Uterus (tissue), 4 donors: ENCODE measurements at places on chromosomes 1 and 21. TPM values are rescaled to one million over a fixed set of nuclear protein-coding genes. Genes with fewer than 3 reads are reported as not detected.

- H3K4me3 ChIP-seq: no peak overlapping the region
- H3K27ac ChIP-seq: no peak overlapping the region
- no peak for DNase-seq
- H3K27me3 ChIP-seq: no peaks in the 10 kb centered on the region
- no peaks in the 10 kb centered on the region for H3K36me3 ChIP-seq
- H3K4me1 ChIP-seq: no peaks in the 10 kb centered on the region
These were observed 54.5 kb upstream of the APP start for GRCh38 chr21:26225046-26225445.

- peak; percentile 34 for DNase-seq
- H3K27ac ChIP-seq: peak overlapping the region; percentile 80
- H3K36me3 ChIP-seq: no peaks in the 10 kb centered on the region
- no peaks in the 10 kb centered on the region for H3K27me3 ChIP-seq
These were observed 857 bp downstream of the GPX7 start for GRCh38 chr1:52602856-52603600.

DNA sequence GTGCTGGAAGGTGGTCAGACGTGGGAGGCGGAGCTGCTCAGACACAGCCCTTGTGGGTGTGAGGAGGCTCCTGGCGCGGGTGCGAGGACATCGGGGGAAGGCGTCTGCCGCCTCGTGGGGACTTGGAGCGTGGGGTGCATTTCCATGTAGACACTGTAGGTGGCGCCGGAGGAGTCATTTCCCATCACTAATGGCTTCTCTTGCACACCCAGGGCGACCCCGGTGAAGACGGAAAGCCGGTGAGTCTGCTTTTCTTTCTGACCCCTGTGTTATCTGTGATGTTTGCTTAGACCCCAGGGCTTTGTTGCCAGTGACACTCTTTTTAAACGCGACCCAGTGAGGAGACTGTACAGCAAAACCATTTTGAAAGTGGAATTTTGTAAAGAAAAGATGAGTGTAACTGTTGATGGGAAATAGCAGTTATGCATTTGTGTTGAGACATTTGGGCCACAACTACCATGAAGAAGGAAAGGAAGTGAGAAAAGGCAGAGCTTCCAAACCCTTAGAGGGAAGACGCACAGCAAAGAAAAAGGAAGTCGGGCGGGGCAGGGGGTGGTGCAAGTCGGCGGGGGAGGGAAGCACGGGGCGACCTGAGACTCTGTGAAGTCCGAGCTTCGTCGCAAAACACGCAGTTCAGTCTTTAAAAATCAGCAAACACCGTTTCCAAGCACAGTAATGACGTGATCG lies 64.0 kb downstream of the SLC19A1 start:
- H3K27ac ChIP-seq: no peak overlapping the region
- H3K27me3 ChIP-seq: no peaks in the 10 kb centered on the region
- no peaks in the 10 kb centered on the region for H3K36me3 ChIP-seq
- no peak overlapping the region for H3K4me3 ChIP-seq
- peak; percentile 59 for DNase-seq
- H3K4me1 ChIP-seq: no peaks in the 10 kb centered on the region

GRCh38 chr1:181113059-181113641 lies 24.6 kb downstream of the IER5 start:
- peak; percentile 45 for DNase-seq
- no peaks in the 10 kb centered on the region for H3K36me3 ChIP-seq
- H3K4me1 ChIP-seq: peaks cover 16% of the 10 kb centered on the region
- no peaks in the 10 kb centered on the region for H3K27me3 ChIP-seq
- H3K4me3 ChIP-seq: no peak overlapping the region

- H3K4me3 ChIP-seq: no peak overlapping the region
- no peaks in the 10 kb centered on the region for H3K36me3 ChIP-seq
- peak overlapping the region; percentile 75 for H3K27ac ChIP-seq
- no peak for DNase-seq
These were observed 80.9 kb upstream of the ADAMTS5 start for GRCh38 chr21:27047658-27048314.

GRCh38 chr1:75870951-75871350 lies 61.3 kb downstream of the ASB17 start:
- no peaks in the 10 kb centered on the region for H3K4me1 ChIP-seq
- no peak overlapping the region for H3K27ac ChIP-seq
- no peaks in the 10 kb centered on the region for H3K36me3 ChIP-seq
- no peak overlapping the region for H3K4me3 ChIP-seq
- no peaks in the 10 kb centered on the region for H3K27me3 ChIP-seq
- no peak for DNase-seq

DNA sequence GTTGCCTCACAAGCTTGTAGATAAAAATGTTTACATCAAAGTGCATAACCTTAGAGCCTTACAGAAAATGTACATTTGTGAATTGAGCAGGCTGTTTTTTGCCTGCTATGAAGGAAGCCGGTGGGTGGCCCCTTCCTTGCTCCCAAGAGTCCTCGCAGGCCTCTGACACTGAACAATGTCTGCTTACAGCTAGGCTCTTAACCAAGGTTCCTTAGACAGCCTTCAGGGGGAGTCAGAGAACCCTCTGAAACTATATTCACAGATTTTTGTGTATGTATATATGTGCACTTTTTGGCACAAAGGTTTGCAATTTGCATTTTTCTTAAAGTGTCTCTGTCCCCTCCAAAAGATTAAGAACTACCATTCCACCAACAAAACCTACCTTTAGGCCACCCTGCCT lies 282.6 kb downstream of the BARHL2 start:
- H3K4me1 ChIP-seq: no peaks in the 10 kb centered on the region
- H3K4me3 ChIP-seq: no peak overlapping the region
- H3K27me3 ChIP-seq: no peaks in the 10 kb centered on the region

GRCh38 chr1:40799351-40799867 lies 15.8 kb downstream of the KCNQ4 start:
- H3K27ac ChIP-seq: peak overlapping the region; percentile 80
- peaks cover 13% of the 10 kb centered on the region for H3K4me1 ChIP-seq
- H3K27me3 ChIP-seq: no peaks in the 10 kb centered on the region
- peak; percentile 70 for DNase-seq
- H3K4me3 ChIP-seq: no peak overlapping the region

- no peak overlapping the region for H3K27ac ChIP-seq
- no peak for DNase-seq
- no peaks in the 10 kb centered on the region for H3K4me1 ChIP-seq
- H3K4me3 ChIP-seq: no peak overlapping the region
- H3K36me3 ChIP-seq: no peaks in the 10 kb centered on the region
- H3K27me3 ChIP-seq: no peaks in the 10 kb centered on the region
These were observed 46.5 kb upstream of the GREM2 start for GRCh38 chr1:240658312-240658960.

DNA sequence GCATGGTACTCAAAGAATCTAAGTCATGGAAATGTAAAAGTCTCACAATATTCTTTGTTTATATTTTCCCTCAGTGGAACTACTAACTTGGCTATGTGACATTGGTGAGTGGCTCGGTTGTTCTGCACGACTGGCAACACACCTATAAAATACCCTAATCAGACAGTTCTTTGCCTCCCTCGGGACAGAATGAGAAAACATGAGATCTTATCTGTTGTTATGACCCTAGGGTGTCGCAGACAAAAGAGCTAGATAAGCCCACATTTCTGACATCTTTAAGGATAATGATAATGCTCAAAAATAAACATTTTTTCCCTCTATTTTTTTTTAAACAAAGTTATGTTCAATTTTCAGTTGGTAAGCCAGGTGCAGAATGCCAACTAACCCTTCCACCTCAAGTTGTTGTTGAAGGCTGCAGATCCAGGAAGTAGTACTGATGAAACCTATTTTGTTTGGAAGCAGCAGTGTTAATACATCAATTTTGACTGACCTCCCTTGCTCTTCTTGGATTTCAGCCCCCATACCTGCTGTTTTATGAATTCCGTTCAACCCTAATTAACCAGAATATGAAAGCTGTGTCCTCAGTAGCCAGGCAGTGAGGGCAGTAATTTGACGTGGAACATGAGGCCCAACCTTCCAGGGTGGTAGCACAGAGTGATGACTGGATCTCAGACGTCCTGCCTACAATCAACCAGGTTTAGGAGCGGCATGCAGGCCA lies 108.7 kb upstream of the DUSP10 start:
- no peak overlapping the region for H3K27ac ChIP-seq
- H3K27me3 ChIP-seq: no peaks in the 10 kb centered on the region
- no peaks in the 10 kb centered on the region for H3K36me3 ChIP-seq
- no peak overlapping the region for H3K4me3 ChIP-seq
- H3K4me1 ChIP-seq: no peaks in the 10 kb centered on the region
- no peak for DNase-seq

- no peaks in the 10 kb centered on the region for H3K27me3 ChIP-seq
- H3K27ac ChIP-seq: peak overlapping the region; percentile 73
- no peak overlapping the region for H3K4me3 ChIP-seq
- H3K4me1 ChIP-seq: peaks cover 17% of the 10 kb centered on the region
These were observed 9.7 kb upstream of the SRP9 start for GRCh38 chr1:225767634-225768540.

GRCh38 chr1:179814546-179814838 lies 63.1 kb downstream of the TOR1AIP2 start:
- no peaks in the 10 kb centered on the region for H3K36me3 ChIP-seq
- peak overlapping the region; percentile 41 for H3K4me3 ChIP-seq
- DNase-seq: no peak
- peaks cover 3% of the 10 kb centered on the region for H3K4me1 ChIP-seq
- no peaks in the 10 kb centered on the region for H3K27me3 ChIP-seq

- DNase-seq: no peak
- no peaks in the 10 kb centered on the region for H3K4me1 ChIP-seq
- H3K27me3 ChIP-seq: no peaks in the 10 kb centered on the region
- no peak overlapping the region for H3K4me3 ChIP-seq
- H3K36me3 ChIP-seq: no peaks in the 10 kb centered on the region
These were observed 46.5 kb downstream of the ETS2 start for GRCh38 chr21:38852278-38852677.

- DNase-seq: no peak
- no peak overlapping the region for H3K27ac ChIP-seq
- no peaks in the 10 kb centered on the region for H3K36me3 ChIP-seq
- no peak overlapping the region for H3K4me3 ChIP-seq
- no peaks in the 10 kb centered on the region for H3K27me3 ChIP-seq
- no peaks in the 10 kb centered on the region for H3K4me1 ChIP-seq
These were observed 106.6 kb downstream of the VPS13D start for GRCh38 chr1:12336413-12336812.

DNM3 gene
- 4.7 TPM for total RNA-seq

TMEM82 gene
- not detected for total RNA-seq

C2CD4D gene
- total RNA-seq: not detected

GPR25 gene
- total RNA-seq: not detected

VAV3 gene
- total RNA-seq: 13.1 TPM

MPZ gene
- not detected for total RNA-seq

RGSL1 gene
- total RNA-seq: not detected

DNAI4 gene
- total RNA-seq: 54.2 TPM

ATAD3B gene
- 15.6 TPM for total RNA-seq

PCBP3 gene
- total RNA-seq: not detected

HUNK gene
- 8.8 TPM for total RNA-seq
